ENCODE measurements at places on chromosomes 7 and 10.

DNA sequence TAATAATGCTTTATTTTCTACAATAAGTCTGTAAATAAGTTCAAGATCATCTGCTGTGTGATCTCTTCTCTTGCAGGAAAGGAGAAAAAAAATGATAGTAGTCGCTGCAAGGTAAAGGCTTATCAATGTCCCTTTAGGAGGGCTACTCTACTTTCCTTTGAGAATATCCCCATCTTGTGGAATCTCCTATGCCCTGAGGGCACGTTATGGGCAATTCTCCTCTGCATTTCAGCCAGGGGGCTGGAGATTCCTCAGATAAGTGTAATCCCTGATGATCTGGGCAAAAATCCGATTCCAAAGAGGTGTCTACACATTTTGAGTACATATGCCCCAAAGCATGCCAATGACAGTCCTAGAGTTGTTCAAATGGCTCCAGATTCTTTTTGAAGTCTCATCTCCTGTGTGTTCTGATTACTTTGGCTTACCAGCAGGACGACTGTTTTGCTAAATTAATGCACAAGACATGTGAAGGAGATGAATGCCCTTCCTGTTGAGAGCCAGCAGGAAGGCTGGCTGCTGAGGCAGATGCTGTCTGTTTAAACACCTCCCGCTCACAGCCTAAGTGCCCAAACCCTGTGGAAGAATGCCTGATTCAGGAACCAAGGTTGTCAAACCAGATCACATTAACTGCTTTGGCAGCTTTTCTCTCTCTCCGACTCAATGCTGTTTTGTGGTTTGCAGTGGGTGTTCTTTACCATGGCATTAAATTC, 171.2 kb upstream of the COL1A2 start:
- H3K4me3 ChIP-seq = no peak overlapping the region
- H3K4me1 ChIP-seq = no peaks in the 10 kb centered on the region
- H3K27ac ChIP-seq = no peak overlapping the region
- no peaks in the 10 kb centered on the region for H3K27me3 ChIP-seq
- no peak for DNase-seq

DNA sequence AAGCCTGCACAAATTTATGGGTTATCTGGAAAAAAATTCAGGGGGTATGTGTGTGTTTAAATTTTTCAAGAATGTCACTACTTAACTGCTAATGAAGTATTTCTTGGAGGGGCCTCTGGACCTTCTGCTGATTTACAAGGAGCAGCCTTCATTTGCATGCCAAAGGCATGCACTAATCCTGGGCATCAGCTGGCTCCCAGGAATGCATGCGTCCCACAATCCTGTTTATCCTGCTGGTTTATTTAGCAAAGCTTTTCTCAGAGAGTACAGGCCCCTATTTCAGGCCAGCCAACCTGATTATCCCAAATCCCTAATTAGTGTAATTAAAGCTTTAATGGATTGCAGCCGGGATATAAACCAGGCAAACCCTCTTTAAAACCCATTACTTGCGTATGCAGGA, 170.4 kb downstream of the TAX1BP1 start:
- no peak for DNase-seq
- H3K4me1 ChIP-seq = peaks cover 8% of the 10 kb centered on the region
- H3K4me3 ChIP-seq = no peak overlapping the region
- H3K36me3 ChIP-seq = no peaks in the 10 kb centered on the region

DNA sequence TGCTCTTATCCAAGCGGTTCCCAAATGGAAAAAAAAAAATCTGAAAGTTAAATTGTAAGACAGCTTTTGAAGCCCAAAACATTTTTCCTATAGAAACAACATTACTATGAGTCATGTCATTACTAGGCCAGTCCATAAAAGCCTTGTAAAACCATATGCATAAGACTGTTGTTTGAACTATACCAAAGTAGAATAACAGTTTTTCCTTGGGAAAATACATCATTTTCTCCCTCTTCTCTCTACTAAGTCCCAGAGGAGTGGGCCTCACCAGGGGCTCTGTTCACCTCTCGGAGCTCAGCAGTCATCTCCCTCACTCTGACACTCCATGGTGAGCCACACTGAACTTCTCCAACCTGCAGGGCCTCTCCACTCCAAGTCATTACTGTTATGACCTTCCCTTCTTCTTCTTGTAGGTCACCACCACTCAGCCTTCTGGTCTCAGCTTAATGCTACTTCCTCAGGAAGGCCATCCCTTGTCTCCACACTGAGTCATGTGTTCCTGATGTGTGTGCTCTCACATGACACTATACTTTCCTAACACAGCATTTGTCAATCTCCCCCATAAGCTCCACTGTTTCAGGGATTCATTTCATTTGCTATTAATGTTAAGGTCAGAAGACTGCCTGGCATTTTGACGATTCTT, 32.5 kb downstream of the ZNF438 start:
- peak overlapping the region; percentile 81 for H3K4me3 ChIP-seq
- no peaks in the 10 kb centered on the region for H3K27me3 ChIP-seq
- peak overlapping the region; percentile 95 for H3K27ac ChIP-seq

DNA sequence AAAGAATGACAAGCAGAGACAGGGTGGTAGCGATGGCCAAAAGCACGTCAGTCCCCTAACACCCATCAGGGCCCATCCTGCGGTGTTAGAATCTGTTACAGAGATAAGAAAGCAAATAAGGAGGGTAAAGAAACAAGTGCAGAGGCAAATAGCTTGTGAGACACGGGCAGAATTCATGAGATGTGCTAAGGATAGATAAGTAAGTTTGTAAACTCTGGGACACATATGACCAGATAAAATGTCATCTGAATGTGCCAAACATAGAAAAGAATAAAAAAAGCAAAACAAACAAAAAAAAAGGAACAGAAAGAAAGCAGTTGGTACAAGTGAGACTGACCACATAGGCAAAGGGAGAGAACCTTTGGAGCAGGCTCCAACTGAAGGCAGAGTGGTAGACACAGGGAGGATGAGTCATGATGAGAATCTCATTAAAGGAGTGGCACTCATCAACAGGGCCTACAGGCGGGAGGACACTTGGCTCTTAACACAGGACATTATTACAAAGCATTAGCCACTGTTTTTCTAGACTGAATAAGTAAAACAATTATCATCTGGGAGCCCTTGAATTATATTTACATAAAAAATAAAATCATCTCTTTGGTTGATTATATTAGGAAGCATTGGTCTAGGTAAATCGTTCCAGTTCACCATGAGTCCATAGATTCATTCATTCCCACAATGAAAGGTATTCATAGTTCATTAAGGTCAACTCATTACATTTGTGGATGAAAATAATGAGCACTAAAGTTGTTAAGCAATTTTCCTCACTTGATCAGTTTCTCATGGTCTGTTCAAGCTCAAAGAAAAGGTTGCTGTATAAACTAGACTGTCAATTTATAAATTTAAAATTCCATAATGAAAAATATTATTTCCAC, 21.5 kb upstream of the EPHB6 start:
- peaks cover 2% of the 10 kb centered on the region for H3K27me3 ChIP-seq
- no peaks in the 10 kb centered on the region for H3K4me1 ChIP-seq
- H3K4me3 ChIP-seq = no peak overlapping the region
- no peak overlapping the region for H3K27ac ChIP-seq
- no peak for DNase-seq
- no peaks in the 10 kb centered on the region for H3K36me3 ChIP-seq

- H3K27me3 ChIP-seq = no peaks in the 10 kb centered on the region
- no peak for DNase-seq
- H3K4me3 ChIP-seq = no peak overlapping the region
Measured at GRCh38 chr7:34675749-34676374, 17.8 kb downstream of the NPSR1 start.

All from effector memory CD8-positive, alpha-beta T cell (primary cell).